ENCODE measurements at places on chromosomes 2 and 18. TPM values are rescaled to one million over a fixed set of nuclear protein-coding genes. Genes with fewer than 3 reads are reported as not detected.

Gene KIAA2012
- under 0.01 TPM for total RNA-seq

Gene UGT1A8
- not detected for total RNA-seq

Gene TWIST2
- 118 TPM for total RNA-seq

Gene C2orf81
- total RNA-seq: 1.5 TPM

Gene RGPD3
- 0.17 TPM for total RNA-seq

Gene CNRIP1
- 39.8 TPM for total RNA-seq

Gene SGPP2
- total RNA-seq: not detected

Gene ITM2C
- total RNA-seq: 77.3 TPM

Gene EFEMP1
- total RNA-seq: 615 TPM

Gene CACNB4
- total RNA-seq: 2.1 TPM

Gene GREB1L
- total RNA-seq: 0.26 TPM

Gene UGT1A5
- total RNA-seq: not detected
